ENCODE measurements at places on chromosomes 2 and 18. TPM values are rescaled to one million over a fixed set of nuclear protein-coding genes. Genes with fewer than 3 reads are reported as not detected.

Gene C2orf78
- total RNA-seq, result not detected

Gene LIMS3
- total RNA-seq, result 1.7 TPM

Gene LRRC30
- total RNA-seq, result not detected

- DNase-seq, result no peak
- no peaks in the 10 kb centered on the region for H3K4me1 ChIP-seq
- no peak overlapping the region for H3K27ac ChIP-seq
- H3K36me3 ChIP-seq, result no peaks in the 10 kb centered on the region
Measured at GRCh38 chr2:109467701-109468100, 146.1 kb downstream of the SEPTIN10 start.

GRCh38 chr2:63434024-63435001 is 154.0 kb downstream of the WDPCP start:
- no peaks in the 10 kb centered on the region for H3K4me1 ChIP-seq
- no peak overlapping the region for H3K4me3 ChIP-seq
- no peaks in the 10 kb centered on the region for H3K27me3 ChIP-seq
- DNase-seq, result no peak
- H3K27ac ChIP-seq, result no peak overlapping the region

GRCh38 chr2:128310094-128310716 is 8.5 kb downstream of the HS6ST1 start:
- no peak for DNase-seq
- H3K4me3 ChIP-seq, result no peak overlapping the region
- H3K27me3 ChIP-seq, result no peaks in the 10 kb centered on the region
- H3K27ac ChIP-seq, result no peak overlapping the region

Data from naive thymus-derived CD4-positive, alpha-beta T cell (primary cell).